Urinary bladder (tissue), 4 donors: ENCODE measurements at places on chromosomes 4 and X.

GRCh38 chr4:39484582-39485272 lies 25.9 kb downstream of the LIAS start:
- DNase-seq: no peak

DNA sequence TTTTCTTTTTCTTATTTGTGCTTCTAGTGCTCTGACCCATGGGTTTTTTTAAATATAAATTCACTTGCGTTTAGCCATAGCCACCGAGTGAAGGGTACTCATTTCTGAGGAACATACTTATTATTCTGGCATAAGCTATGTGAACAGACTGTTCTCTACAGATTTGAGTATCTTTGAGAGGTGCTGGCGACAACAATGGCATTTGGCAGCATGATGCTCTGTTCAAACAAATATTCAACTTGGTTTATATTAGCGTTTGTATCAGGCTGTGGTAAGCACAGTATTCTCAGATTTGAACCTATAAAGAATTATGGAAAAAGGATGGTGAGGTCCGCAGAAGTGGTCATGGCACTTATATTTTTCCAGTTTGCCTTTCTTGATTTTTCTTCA lies 108.7 kb upstream of the LIMCH1 start:
- no peak for DNase-seq

DNA sequence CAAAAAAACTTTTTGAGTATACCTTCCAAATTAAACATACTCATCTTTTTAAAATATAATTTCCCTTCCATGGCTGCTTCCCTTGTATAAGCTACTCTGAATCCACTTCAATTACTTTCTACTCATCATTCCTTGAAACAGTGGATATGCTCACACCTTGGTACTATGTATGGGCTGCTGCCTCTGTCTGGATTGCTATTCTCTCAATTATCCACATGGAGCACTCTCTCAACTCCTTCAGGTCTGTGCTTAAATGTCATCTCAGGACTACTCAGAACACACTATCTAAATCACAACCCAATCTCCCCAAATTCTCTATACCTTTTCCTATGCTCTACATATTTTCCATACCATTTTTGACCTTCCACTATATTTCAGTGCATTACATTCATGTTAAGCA lies 898.9 kb upstream of the EPHA5 start:
- DNase-seq: no peak

DNA sequence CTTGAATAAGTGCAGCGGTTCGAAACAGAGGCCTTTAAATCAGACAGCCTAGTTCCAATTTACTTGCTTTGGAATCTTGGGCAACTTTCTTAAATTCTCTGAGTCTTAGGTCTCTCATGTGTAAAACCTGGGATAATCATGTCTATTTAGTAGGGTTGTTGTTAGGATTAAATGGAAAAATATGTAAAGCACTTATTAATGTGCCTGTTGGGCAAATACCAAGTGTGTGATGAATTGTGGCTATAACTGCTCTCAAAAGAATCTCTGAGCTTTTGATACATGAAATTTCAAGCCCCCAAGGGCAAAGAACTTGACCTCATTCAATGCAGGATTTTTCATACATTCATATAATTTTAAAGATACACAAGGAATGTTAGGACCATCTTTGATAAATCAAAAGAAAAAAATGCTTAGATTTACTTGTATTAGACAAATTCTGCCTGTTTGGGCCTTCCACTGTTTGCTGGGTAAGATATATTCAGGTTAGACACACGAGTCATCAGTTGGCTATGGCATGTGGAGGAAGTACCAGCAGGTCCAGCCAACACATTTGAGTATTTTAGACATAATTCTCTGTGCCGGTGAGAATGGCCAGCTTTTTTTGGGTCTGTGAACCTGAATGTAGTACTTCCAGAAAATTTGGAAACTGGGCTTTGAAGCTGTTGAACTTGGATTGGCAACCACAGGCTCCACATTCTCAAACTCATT lies 241.4 kb upstream of the CNKSR2 start:
- no peak for DNase-seq

DNA sequence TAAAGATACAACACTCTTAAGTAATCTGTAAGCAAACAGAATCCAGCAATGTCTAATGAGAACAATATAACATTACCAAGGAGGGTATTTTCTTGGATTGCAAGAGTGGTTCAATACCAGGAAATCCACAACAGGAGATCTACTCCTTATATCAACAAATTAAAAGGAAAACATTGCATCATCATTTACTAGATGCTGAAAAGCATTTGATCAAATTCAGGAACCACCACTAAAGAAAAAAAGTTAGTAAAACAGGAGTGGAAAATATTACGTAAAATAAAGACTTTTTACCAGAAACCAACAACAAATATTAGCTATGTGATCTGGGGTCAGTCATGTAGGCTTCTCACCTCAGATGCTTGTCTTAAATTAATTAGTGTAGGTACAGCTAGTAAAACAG lies 66.8 kb upstream of the MAB21L2 start:
- no peak for DNase-seq

DNA sequence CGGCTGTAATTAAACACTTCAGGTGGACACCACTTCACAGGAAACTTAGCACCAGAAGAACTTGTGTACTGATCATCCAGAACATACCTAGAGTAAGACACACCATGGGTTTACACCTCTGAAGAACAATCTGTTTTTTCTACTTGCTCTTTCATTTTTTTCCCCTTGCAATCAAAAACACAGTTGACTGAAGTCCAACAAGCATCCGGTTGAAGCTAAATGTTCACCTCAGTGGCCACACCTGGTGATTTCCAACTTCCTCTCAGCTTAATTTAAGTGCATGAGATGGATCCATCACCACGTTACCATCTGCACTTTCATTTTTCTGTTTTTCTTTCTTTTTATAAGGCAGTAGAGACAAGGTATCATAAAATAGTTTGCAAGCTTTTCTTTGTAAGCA lies 4.9 kb upstream of the TXK start:
- DNase-seq: no peak
